ENCODE measurements at places on chromosomes 2 and 18.

GRCh38 chr18:7366597-7366996, 135.7 kb downstream of the LRRC30 start:
- DNase-seq, result no peak

GRCh38 chr2:133968446-133968845, 285.4 kb upstream of the MGAT5 start:
- no peak for DNase-seq

- DNase-seq, result no peak
Measured at GRCh38 chr2:217727801-217728200, 275.0 kb downstream of the TNS1 start.

DNA sequence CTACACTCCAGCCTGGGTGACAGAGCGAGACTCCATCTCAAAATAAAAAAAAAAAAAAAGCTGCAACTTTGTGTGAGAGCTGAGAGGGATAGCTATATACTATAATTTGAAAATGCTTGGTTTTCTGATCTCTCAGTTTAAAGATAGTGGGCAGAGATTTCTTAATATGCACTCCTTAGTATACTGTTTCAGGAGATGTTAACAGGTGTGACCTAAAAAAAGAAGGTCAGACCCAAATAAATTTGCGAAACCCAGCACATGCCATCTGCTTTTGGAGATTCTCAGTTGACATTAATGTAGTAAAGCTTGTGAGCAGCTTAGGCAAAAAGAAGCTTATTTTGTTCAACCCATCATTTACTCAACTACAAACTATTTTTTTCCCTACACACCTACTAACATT, 37.4 kb downstream of the ZC3H6 start:
- no peak for DNase-seq

GRCh38 chr2:197972061-197972460, 167.7 kb downstream of the PLCL1 start:
- DNase-seq, result no peak

- no peak for DNase-seq
Measured at GRCh38 chr2:227627769-227628168, 10.5 kb downstream of the SCYGR4 start.

DNA sequence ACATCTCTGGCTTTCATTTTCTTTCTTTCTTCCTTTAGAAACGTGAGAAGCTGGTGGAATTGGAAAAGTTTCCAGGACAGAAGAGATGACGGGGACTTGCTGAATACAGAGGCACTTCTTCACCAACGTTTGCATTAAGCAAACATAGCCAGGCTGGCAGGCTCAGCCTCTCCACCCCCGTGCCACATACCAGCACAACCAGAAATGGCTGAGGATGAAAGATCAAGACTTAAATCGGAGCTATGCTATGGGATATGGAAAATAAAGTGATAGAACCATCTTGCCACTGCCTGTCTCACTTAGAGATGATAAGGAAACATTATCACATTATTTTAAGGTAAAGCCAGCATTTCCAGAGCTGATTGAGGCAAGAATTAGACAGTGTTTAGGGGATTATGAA, 483.3 kb downstream of the BCL11A start:
- DNase-seq, result no peak

DNA sequence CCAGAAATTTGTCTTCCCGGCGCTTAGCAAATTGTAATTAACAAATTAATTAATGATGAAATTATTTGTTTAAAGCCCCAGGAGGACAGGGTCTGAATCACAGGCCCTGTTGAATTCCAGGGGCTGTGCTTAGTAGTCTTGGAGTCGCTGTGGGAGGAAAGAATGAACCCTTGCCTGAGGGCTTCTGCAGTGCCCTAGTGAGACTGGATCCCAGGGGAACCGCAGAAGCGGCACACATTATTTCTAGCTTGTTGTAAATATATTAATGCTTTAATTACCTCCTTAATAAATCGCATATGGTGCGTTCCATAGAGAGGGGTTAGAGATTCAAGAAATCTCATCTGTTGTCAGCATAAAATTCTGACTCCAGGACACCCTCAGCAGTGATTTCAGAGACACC, 235.4 kb downstream of the CELF4 start:
- no peak for DNase-seq

DNA sequence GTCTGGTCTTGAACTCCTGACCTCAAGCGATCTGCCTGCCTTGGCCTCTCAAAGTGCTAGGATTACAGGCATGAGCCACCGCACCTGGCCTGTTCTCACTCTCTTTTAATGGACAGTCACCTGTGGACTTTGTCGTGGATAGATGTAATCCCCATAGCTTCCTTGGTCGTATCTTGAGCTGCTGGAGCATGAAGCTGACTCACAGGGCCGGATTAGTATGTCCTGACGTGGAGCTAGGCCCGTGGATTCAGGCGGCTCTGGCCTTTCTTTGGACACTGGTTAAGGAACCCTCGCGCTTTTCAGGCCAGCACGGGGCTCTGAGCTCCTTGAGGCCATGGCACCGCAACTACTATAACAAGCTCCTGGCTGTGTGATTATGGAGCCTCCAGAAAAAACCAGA, 27.5 kb upstream of the GBX2 start:
- no peak for DNase-seq

DNA sequence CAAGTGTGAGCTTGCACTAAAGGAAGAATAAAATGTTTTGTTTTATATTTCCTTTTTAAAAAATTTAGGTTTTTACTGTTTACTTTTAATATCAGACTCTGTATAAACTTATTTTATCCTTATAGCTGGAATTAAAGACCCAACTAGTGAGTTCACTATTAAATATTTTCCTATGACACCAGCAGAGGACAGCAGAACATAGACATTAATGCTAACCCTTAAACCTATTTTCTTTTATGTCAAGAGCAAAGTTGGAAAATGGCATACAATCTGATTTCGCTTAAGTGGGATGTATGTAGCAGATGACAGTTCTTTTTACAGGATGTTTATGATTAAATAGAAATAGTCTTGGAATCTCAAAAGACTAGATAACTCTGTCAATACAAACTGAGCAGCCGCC, 188.2 kb upstream of the XIRP2 start:
- DNase-seq, result no peak

DNA sequence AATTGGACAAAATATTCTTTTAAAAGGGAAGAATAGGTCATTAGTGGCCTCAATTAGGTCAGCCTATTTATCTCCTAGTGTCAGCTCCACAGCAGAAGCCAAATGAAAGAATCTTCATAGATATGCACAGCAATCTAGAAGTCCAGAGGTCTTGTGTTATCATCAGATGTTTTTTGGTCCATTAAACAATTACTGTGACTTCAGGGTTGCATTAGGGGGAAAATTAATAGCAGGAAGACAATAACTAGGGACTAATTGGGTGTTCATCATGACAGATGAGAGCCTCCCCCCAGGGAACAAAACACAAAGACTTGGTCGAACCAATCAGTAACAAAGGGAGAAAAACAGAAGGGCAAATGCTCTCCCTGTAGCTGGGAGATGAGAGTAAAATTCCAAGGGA, 264.7 kb downstream of the PTH2R start:
- no peak for DNase-seq

DNA sequence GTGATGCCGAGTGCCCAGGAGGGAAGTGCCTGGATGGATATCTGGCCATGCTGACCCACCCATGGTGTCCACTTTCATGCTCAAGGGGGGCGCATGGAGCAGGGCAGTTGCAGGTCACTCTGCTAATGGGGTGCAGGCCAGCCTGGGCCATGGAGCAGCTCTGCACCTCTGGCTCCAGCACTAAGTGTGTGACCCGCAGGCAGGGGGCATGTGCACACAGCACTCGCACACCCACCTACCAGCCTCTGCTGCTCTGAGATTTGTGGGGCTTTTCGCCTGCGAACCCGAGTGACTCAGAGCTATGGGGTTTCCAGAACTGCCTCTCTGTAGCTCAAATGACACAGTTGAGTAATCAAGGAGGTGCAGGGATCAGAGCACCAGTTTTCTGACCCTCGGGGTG, 66.2 kb downstream of the CYP26B1 start:
- DNase-seq, result no peak

- DNase-seq, result no peak
Measured at GRCh38 chr2:16254356-16254965, 314.1 kb downstream of the MYCN start.

DNA sequence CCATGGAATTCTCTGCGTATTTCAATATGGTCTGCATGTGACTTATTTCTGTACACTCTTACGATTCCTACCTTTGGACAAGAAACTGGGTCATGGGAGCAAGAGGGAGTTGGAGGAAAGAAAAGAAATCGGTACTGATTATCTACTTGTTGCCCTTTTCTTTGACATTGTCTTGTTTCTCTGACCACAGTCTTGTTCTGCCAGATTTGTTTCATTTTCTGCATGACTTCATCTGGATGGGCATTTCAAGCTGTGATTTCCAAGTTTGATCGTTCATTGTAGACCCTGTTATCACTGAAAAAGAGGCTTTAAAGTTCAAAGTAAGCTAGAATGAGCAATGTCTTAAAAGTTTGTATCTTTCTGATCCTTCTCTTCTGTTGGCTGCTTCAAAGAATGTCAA, 2186.3 kb upstream of the CELF4 start:
- no peak for DNase-seq

DNA sequence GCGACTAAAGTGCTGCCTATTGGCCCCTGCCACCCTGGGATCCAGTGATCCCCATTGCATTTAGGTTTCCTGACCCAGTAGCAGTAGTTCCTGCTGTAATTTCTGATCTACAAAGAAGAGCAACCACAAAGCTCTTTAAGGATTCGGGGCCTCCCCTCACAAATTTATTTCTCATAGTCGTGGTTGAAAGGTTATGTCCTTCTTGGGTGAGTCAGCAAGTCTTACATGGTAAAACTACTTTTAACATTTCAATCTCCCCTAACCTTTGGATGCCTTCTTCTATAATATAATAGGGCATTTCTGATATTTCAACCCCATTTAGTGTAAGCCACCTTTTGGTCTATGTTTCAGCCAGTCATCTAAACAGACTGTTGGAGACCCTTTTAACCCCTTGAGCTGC, 14.9 kb downstream of the PIKFYVE start:
- no peak for DNase-seq

- DNase-seq, result no peak
Measured at GRCh38 chr2:86223140-86223926, 24.1 kb downstream of the MRPL35 start.

DNA sequence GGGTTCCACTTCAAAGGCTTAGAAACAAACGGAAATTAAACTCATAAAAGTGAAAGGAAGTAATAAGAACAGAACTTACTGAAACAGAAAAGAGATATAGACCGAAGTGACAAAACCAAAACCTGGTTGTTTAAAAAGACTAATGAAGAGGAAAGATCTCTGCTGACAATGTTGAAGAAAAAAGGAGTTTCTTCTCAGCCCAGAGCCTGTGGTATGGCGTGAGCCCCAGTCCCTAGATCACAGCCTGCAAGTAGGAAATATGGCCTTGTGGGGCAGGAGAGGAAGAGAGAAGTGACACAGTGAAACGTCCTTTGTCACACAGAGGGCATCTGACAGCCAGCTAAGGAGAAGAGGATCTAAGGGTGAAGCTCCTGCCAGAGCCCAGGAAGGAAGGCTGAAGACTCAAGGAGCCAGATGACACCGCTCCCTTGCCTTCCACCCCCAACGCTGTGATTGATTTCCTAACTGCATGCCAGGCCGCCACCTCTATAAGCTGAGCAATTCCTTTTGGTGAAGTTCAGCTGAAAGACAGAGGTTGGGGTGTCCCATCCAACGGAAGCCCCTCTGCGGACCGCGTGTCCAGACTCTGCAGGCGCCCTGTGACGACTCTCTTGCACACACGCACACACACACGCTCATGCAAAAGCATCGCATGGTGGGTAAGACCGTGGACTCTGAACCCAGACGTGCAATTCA, 141.1 kb downstream of the HDAC4 start:
- no peak for DNase-seq

DNA sequence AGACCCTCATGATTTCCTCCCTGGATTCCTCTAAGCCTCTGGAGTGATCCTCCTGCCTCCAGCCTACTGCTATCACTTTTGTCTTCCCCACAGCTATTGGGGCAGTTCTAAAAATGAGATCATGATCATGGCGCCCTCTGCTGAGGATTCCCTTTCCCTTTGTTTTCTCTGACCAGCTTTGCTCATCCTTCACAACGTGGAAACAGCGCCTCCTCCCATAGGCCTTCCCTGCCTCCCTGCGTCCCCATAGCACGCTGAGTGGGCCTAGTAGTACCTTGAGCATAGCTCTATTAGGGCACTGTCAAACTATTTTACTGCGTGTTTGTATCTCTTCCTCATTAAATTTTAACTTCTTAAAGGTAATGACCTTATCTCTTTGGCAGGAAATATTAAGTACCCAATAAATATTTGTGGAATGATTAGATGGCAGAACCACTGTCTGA, 207.0 kb upstream of the FANCL start:
- DNase-seq, result peak; percentile 94

- no peak for DNase-seq
Measured at GRCh38 chr18:3223356-3223755, 3.6 kb upstream of the MYOM1 start.

DNA sequence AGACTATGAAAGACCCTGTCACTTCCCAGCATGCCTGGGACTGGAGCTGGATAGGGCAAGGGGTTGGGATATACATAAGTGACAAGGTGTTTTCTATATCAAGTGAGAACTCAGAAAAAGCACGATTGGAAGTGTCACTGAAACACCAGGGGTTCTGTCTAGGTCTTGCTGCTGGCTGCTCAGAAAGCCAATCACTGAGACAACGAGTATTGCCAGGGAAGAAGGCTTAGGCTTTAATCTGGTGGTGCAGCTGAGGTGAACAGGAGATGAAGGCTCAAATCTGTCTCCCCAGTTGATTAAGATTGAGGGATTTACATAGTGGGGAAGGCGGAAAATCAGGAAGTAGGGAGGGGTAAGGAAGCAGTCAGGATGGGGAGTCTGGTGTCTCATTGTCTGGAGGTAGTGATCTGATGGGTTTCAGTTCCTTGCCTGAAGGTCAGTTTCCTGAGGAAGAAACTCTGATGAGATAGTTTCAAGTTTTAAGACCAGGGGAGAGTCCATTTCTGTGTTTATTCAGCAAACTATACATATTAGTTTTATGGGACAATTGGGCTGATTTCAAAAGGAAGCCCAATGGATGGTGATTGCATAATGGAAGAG, 3.5 kb upstream of the C2orf74 start:
- DNase-seq, result no peak

DNA sequence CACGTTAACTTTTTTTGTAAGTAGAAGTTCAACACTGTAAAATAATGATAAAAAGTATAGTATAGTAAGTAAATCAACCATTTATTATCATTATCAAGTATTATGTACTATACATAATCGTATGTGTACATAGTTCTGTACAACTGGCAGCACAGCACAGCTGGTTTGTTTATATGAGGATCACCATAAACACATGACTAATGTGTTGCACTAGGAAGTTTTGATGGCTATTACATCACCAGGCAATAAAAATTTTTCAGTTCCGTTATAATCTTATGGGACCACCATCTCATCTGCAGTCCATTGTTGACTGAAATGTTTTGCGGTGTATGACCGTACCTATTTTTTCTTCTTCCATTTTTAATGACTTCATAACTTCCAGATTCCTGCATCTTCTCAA, 39.2 kb upstream of the ZNF385B start:
- no peak for DNase-seq

- no peak for DNase-seq
Measured at GRCh38 chr18:23114171-23114881, 21.0 kb upstream of the CABLES1 start.

- no peak for DNase-seq
Measured at GRCh38 chr18:62525608-62526007, 2.8 kb downstream of the ZCCHC2 start.

Data from iPS DF 6.9 (cell line).